Activated naive CD4-positive, alpha-beta T cell treated with anti-CD3 and anti-CD28 coated beads, Interleukin-2, amount 10 ng/mL, durations not matched to agents 7 days and 5 days (primary cell): ENCODE measurements at places on chromosomes 7 and 10.

DNA sequence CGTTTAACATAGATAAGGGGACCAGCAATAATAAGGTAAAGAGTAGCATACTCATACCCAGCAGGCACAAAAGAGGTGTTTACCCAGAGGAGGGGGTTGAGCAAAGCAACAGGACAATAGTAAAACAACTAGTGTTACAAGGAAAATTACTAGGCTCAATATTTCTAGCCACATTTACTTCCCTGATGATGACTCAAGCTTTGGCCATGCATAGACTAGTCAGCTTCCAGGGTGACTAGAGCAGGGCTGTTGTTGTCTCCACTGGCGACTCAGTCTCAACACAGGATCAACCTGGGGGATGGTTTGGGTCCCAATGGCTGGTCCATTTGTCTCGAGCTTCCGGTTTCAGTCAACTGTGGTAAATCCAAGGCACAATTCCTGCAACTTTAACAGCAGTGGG lies 217.7 kb upstream of the KCND2 start:
- no peaks in the 10 kb centered on the region for H3K36me3 ChIP-seq
- DNase-seq, result no peak
- H3K27me3 ChIP-seq, result no peaks in the 10 kb centered on the region
- no peaks in the 10 kb centered on the region for H3K4me1 ChIP-seq
- H3K4me3 ChIP-seq, result no peak overlapping the region

- H3K4me3 ChIP-seq, result no peak overlapping the region
- peaks cover 3% of the 10 kb centered on the region for H3K4me1 ChIP-seq
- DNase-seq, result no peak
Observed at GRCh38 chr7:22251281-22251680, 105.7 kb downstream of the RAPGEF5 start.

- H3K36me3 ChIP-seq, result peaks cover 60% of the 10 kb centered on the region
- DNase-seq, result no peak
- H3K4me1 ChIP-seq, result peaks cover 20% of the 10 kb centered on the region
- H3K4me3 ChIP-seq, result no peak overlapping the region
- H3K27ac ChIP-seq, result no peak overlapping the region
- no peaks in the 10 kb centered on the region for H3K27me3 ChIP-seq
Observed at GRCh38 chr7:3003936-3004335, 39.7 kb downstream of the CARD11 start.

DNA sequence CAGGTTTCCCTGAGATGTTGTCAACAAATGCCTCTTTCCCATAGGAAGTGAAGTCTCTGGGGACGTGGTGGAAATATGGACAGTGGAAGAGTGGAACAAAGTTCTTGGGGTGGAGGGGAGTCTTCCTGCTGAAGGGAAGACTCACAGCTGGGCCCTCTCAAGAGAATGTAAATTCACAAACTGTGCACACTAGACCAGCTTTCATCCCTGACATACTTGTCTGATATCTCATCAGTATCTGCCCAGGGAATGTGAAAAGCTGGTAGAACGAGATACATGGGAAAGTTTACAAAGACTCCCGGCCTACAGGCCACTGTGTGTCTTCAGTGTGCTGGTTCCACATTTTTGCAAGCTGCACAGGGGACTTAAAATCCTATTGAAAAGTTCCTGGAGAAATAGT lies 16.7 kb upstream of the CCDC3 start:
- H3K4me1 ChIP-seq, result no peaks in the 10 kb centered on the region
- H3K27ac ChIP-seq, result no peak overlapping the region
- H3K36me3 ChIP-seq, result no peaks in the 10 kb centered on the region
- DNase-seq, result no peak

DNA sequence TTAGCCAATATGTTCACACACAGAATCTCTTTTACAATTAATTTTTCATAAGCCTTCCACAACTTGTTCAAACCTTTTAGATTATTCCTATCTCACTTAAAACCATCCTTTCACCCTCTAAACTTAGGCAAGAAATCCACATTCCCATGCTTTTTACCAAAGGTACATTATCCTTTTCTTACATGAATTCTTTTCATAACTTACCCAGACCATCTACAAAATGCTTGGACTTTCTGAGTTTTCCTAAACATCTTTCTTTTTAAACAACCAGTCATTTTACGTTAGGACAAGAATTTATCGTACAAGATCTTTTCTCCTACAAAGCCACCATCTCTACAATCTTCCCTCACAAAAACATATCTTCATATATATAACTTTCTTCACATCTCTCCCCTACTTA lies 18.8 kb upstream of the GARS1 start:
- H3K4me1 ChIP-seq, result no peaks in the 10 kb centered on the region
- H3K4me3 ChIP-seq, result no peak overlapping the region
- H3K36me3 ChIP-seq, result peaks cover 74% of the 10 kb centered on the region
- H3K27ac ChIP-seq, result no peak overlapping the region

- no peak for DNase-seq
- no peak overlapping the region for H3K27ac ChIP-seq
Observed at GRCh38 chr7:124716894-124717293, 48.7 kb downstream of the GPR37 start.

DNA sequence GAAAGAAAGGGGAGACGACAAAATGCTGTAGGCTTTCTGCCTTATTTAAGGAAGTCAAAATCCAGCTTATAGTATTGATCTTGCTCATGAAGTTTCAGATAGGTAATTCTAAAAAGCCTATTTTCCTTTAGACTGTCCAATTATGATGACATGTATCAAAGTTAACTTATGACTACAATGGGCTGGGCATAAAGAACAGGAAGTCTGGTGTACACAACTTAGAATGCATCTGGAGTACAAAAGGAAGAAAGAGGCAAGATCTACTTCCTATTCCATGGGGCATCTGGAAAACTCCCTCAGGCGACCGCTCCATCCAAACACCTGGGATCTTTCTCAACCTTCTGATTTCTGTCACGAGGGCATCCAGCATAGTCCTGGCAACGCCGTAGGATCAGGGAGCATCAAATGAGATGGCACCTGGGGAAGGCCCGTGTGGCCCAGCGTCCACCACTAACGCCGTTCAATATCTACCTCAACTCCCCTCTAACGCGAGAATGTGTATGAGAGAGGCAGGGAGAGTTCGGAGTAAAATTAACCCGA lies 512 bp downstream of the FAM24B start:
- H3K4me1 ChIP-seq, result peaks cover 38% of the 10 kb centered on the region
- peaks cover 26% of the 10 kb centered on the region for H3K36me3 ChIP-seq
- peak overlapping the region; percentile 92 for H3K27ac ChIP-seq
- H3K4me3 ChIP-seq, result peak overlapping the region; percentile 78

DNA sequence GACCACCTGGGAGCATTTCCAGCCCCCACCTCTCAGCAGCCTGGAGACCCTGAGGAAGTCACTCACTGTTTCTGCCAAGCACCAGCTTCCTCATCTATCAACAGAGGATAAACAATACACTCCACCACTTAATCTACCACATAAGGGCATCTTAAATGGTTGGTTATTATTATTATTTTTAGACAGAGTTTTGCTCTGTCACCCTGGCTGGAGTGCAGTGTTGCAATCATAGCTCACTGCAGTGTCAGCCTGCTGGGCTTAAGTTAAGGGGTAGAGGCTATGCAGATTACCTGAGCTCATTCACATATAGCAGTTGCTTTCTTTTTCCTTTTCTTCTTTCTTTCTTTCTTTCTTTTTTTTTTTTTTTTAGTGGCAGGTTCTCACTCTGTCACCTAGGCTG lies 59.5 kb upstream of the ELN start:
- H3K4me1 ChIP-seq, result no peaks in the 10 kb centered on the region
- no peaks in the 10 kb centered on the region for H3K36me3 ChIP-seq
- no peak overlapping the region for H3K4me3 ChIP-seq
- no peak for DNase-seq
- no peak overlapping the region for H3K27ac ChIP-seq

GRCh38 chr7:96284240-96284639 lies 37.7 kb downstream of the SLC25A13 start:
- peaks cover 41% of the 10 kb centered on the region for H3K4me1 ChIP-seq
- H3K36me3 ChIP-seq, result peaks cover 35% of the 10 kb centered on the region
- H3K27ac ChIP-seq, result no peak overlapping the region
- H3K4me3 ChIP-seq, result no peak overlapping the region
- no peak for DNase-seq

GRCh38 chr10:126948355-126949160 lies 43.3 kb downstream of the DOCK1 start:
- H3K27me3 ChIP-seq, result no peaks in the 10 kb centered on the region
- no peaks in the 10 kb centered on the region for H3K4me1 ChIP-seq
- H3K27ac ChIP-seq, result no peak overlapping the region
- H3K4me3 ChIP-seq, result no peak overlapping the region
- H3K36me3 ChIP-seq, result no peaks in the 10 kb centered on the region

- peaks cover 78% of the 10 kb centered on the region for H3K36me3 ChIP-seq
- peaks cover 36% of the 10 kb centered on the region for H3K4me1 ChIP-seq
- H3K27me3 ChIP-seq, result peaks cover 2% of the 10 kb centered on the region
- H3K27ac ChIP-seq, result peak overlapping the region; percentile 39
- H3K4me3 ChIP-seq, result no peak overlapping the region
- DNase-seq, result no peak
Observed at GRCh38 chr10:80516506-80517075, 21.1 kb upstream of the SH2D4B start.

DNA sequence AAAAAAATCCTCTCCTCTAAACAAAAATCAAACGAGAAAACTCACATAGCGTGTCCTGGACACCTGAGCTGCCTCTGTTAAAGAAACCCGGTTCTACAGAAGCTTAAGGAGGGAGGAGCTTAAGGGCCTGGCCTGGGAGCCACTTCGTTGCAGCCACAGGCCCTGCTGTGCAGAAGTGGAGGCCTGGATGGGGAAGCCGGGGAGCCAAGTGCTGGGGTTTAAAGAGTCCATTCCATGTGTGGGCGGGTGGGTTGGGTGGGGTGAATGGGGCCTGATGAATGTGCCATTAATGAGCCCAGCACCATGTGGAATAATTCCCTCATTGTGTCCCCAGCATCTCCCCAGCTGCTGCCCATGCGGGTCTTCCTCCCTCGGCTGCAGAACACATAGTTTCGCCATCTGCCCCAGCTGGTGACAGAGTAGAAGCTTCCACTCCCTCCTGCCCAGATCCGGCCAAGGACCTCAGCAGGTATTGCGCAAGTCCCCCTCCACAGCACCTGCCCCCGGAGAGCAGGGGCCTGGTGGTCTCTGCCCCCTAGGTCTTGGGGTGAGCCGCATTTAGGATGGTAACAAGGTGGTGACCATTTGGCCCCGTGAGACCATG lies 127.8 kb upstream of the BTBD16 start:
- no peaks in the 10 kb centered on the region for H3K36me3 ChIP-seq
- no peak for DNase-seq
- peaks cover 6% of the 10 kb centered on the region for H3K27me3 ChIP-seq
- H3K27ac ChIP-seq, result no peak overlapping the region
- no peaks in the 10 kb centered on the region for H3K4me1 ChIP-seq
- H3K4me3 ChIP-seq, result no peak overlapping the region

DNA sequence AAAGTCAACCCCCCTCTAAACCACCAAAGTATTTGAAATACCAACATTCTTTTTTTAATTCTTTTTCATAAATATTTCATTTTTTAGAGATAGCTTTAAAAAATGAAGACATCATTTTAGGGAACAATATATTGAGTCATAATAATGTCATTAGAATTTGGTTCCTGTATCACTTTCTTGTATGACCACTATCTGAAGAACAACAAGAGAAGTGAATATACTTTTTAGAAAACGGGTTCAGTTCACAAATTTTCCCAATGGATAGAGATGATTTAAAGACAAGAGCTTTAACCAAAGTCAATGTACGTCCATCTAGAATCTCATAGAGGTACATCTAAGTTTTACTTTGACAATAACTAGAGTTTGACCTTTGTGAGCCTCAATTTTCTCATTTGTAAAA lies 48.2 kb downstream of the CUBN start:
- peaks cover 5% of the 10 kb centered on the region for H3K4me1 ChIP-seq
- H3K27ac ChIP-seq, result no peak overlapping the region
- no peak for DNase-seq
- no peaks in the 10 kb centered on the region for H3K27me3 ChIP-seq
- no peak overlapping the region for H3K4me3 ChIP-seq

GRCh38 chr10:103932971-103933370 lies 15.0 kb upstream of the STN1 start:
- DNase-seq, result no peak
- no peak overlapping the region for H3K27ac ChIP-seq
- H3K27me3 ChIP-seq, result peaks cover 21% of the 10 kb centered on the region
- no peaks in the 10 kb centered on the region for H3K4me1 ChIP-seq

DNA sequence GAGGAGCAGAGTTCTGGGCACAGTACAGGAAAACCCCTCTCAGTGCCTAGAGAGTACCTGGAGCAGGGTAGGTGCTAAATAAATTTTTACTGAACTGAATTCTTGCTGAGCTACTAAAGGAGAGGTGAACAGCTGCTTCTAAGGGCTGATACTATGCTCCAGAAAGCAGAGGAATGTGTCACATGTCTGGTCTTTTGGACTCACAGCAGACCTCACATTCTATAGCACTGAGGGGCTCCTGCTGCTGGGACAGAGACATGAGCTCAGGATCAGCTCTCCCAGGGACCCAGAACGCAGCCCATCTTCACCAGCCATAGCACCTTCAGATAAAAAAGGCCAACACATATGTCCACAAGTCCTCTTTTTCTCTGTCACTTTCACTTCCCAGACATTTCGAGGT lies 133.0 kb upstream of the KLF14 start:
- no peak overlapping the region for H3K4me3 ChIP-seq
- DNase-seq, result no peak
- peaks cover 75% of the 10 kb centered on the region for H3K36me3 ChIP-seq
- no peaks in the 10 kb centered on the region for H3K27me3 ChIP-seq
- no peaks in the 10 kb centered on the region for H3K4me1 ChIP-seq
- peak overlapping the region; percentile 28 for H3K27ac ChIP-seq

GRCh38 chr7:136294977-136295376 lies 317.8 kb upstream of the MTPN start:
- H3K27me3 ChIP-seq, result no peaks in the 10 kb centered on the region
- H3K4me3 ChIP-seq, result no peak overlapping the region
- H3K4me1 ChIP-seq, result no peaks in the 10 kb centered on the region
- no peak for DNase-seq

- H3K36me3 ChIP-seq, result no peaks in the 10 kb centered on the region
- H3K4me3 ChIP-seq, result no peak overlapping the region
- DNase-seq, result no peak
- H3K4me1 ChIP-seq, result no peaks in the 10 kb centered on the region
Observed at GRCh38 chr7:54615537-54615936, 73.4 kb downstream of the VSTM2A start.

DNA sequence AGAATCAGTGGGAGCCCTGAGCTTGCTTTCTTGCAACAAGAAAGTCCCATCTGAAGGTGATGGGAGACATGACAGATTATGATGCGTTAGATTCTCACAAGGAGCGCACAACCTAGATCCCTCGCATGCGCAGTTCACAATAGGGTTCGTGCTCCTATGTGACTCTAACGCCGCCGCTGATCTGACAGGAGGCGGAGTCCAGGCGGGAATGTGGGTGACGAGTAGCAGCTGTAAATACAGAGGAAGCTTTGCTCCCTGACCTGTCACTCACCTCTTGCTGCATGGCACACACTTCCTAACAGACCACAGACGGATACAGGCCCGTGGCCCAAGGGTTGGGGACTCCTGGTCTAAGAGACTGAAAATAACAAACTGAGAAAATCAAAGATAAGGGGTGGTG lies 1163.4 kb upstream of the AUTS2 start:
- no peaks in the 10 kb centered on the region for H3K27me3 ChIP-seq
- DNase-seq, result no peak
- no peak overlapping the region for H3K27ac ChIP-seq
- no peaks in the 10 kb centered on the region for H3K36me3 ChIP-seq
- H3K4me3 ChIP-seq, result no peak overlapping the region
